ENCODE measurements at places on chromosomes 2 and 18. TPM values are rescaled to one million over a fixed set of nuclear protein-coding genes. Genes with fewer than 3 reads are reported as not detected.

WDR54 gene
- polyA plus RNA-seq, result 1.6 TPM

GALNT3 gene
- 39.0 TPM for polyA plus RNA-seq

PDE1A gene
- polyA plus RNA-seq, result 3.6 TPM

NEURL3 gene
- 0.61 TPM for polyA plus RNA-seq

MYOM1 gene
- 7.9 TPM for polyA plus RNA-seq

POTEE gene
- not detected for polyA plus RNA-seq

OTOF gene
- polyA plus RNA-seq, result 2.5 TPM

MYO7B gene
- polyA plus RNA-seq, result 617 TPM

DYNAP gene
- not detected for polyA plus RNA-seq

PDE11A gene
- polyA plus RNA-seq, result 1.2 TPM

CHMP3 gene
- 125 TPM for polyA plus RNA-seq

RBMS1 gene
- 2.0 TPM for polyA plus RNA-seq

VWA3B gene
- 1.4 TPM for polyA plus RNA-seq

OTX1 gene
- polyA plus RNA-seq, result not detected

IL36G gene
- not detected for polyA plus RNA-seq

ALPP gene
- 0.01 TPM for polyA plus RNA-seq

SLC5A7 gene
- polyA plus RNA-seq, result 0.12 TPM

DNAH7 gene
- 1.1 TPM for polyA plus RNA-seq

GAREM1 gene
- polyA plus RNA-seq, result 3.6 TPM

ANKRD36 gene
- 2.5 TPM for polyA plus RNA-seq

PRSS56 gene
- polyA plus RNA-seq, result not detected

MEP1B gene
- 102 TPM for polyA plus RNA-seq

HRH4 gene
- polyA plus RNA-seq, result not detected

LIMS2 gene
- 10.8 TPM for polyA plus RNA-seq

SGO2 gene
- 6.0 TPM for polyA plus RNA-seq

FEV gene
- polyA plus RNA-seq, result 5.7 TPM

C1QL2 gene
- polyA plus RNA-seq, result not detected

MREG gene
- 8.7 TPM for polyA plus RNA-seq

SLC9A4 gene
- not detected for polyA plus RNA-seq

AKAIN1 gene
- polyA plus RNA-seq, result not detected

GPR45 gene
- not detected for polyA plus RNA-seq

RTP5 gene
- polyA plus RNA-seq, result 0.04 TPM

MYO3B gene
- not detected for polyA plus RNA-seq

REG3G gene
- 0.89 TPM for polyA plus RNA-seq

CLIP4 gene
- 0.67 TPM for polyA plus RNA-seq

IL36B gene
- polyA plus RNA-seq, result not detected

KCNF1 gene
- not detected for polyA plus RNA-seq

NEU4 gene
- 3.3 TPM for polyA plus RNA-seq

UPP2 gene
- polyA plus RNA-seq, result not detected

Data from small intestine (tissue), 16 donors.